ENCODE measurements at places on chromosomes 4 and X.

DNA sequence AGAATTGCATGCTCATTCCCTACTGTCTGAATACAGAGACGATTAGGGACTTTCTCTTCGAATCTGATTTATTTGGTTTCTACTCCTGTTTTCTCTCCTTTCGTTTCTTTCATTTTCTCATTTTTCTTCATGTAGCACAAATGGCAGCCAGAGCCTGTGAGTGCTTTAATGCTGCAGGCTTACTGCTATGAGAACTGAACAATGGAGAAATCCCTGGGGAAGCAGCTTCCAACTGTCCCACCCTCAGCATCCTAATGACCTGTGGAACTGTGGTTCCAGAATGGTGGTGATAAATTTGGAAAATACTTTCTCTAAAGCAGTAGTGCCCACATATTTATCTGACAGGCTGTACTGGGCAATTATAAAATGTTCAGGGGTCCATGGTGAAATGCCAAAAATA lies 930.4 kb downstream of the DMD start:
- no peak overlapping the region for H3K4me3 ChIP-seq
- H3K4me1 ChIP-seq, result no peaks in the 10 kb centered on the region
- H3K36me3 ChIP-seq, result no peaks in the 10 kb centered on the region
- DNase-seq, result no peak
- H3K27ac ChIP-seq, result no peak overlapping the region

GRCh38 chr4:168960716-168961115 lies 49.3 kb downstream of the CBR4 start:
- no peaks in the 10 kb centered on the region for H3K36me3 ChIP-seq
- H3K4me1 ChIP-seq, result no peaks in the 10 kb centered on the region
- no peaks in the 10 kb centered on the region for H3K27me3 ChIP-seq
- H3K27ac ChIP-seq, result no peak overlapping the region
- H3K4me3 ChIP-seq, result no peak overlapping the region

- H3K27ac ChIP-seq, result no peak overlapping the region
- no peaks in the 10 kb centered on the region for H3K36me3 ChIP-seq
- no peak overlapping the region for H3K4me3 ChIP-seq
- peaks cover 88% of the 10 kb centered on the region for H3K27me3 ChIP-seq
Observed at GRCh38 chr4:84500386-84501201, 1.5 kb upstream of the NKX6-1 start.

- H3K27ac ChIP-seq, result no peak overlapping the region
- no peak overlapping the region for H3K4me3 ChIP-seq
- H3K27me3 ChIP-seq, result no peaks in the 10 kb centered on the region
- peaks cover 20% of the 10 kb centered on the region for H3K36me3 ChIP-seq
- no peaks in the 10 kb centered on the region for H3K4me1 ChIP-seq
Observed at GRCh38 chr4:53479736-53480525, 102.5 kb downstream of the FIP1L1 start.

DNA sequence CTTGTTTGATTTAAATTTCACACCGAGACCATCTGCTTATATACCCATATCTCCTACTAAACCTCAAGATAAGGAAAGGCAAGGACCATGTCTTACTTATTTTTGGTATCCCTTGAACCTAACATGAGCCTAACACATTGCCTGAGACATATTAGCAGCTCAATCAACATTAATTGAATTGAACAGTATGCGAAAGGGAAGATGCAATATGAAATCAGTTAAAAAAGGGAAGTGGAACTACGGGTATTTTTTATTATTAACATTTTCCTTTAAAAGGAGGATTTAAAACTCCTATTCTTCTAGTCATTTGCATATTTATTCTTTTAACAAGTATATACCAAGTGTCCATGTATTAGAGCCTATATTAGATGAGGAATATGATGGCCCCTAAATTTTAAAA lies 197.0 kb downstream of the CAMK2D start:
- no peak for DNase-seq
- no peaks in the 10 kb centered on the region for H3K27me3 ChIP-seq
- H3K4me1 ChIP-seq, result no peaks in the 10 kb centered on the region
- H3K4me3 ChIP-seq, result no peak overlapping the region
- no peak overlapping the region for H3K27ac ChIP-seq

- no peak overlapping the region for H3K4me3 ChIP-seq
- DNase-seq, result no peak
- no peak overlapping the region for H3K27ac ChIP-seq
- H3K27me3 ChIP-seq, result no peaks in the 10 kb centered on the region
- no peaks in the 10 kb centered on the region for H3K4me1 ChIP-seq
- H3K36me3 ChIP-seq, result no peaks in the 10 kb centered on the region
Observed at GRCh38 chrX:71989768-71990426, 79.3 kb downstream of the NHSL2 start.

DNA sequence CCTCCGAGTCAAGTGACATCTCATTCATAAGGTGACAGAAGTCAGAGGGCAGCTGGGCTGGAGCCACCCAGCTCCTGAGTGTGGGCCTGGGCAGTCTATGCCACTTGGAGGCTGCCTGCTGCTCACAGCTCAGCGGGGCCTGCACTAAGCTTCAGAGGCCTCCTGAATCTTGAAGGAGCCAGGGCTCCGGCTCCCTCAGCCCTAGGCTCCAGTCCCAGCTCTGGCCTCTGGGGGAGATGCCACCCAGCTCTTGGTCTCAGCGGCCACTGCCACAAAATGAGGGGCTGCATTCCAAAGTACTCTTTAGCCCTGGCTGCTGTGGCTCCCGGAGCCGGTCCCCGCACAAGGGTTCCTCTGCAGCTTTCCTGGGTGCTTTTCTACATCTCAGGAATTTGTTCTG lies 32.7 kb upstream of the PSAPL1 start:
- no peaks in the 10 kb centered on the region for H3K36me3 ChIP-seq
- no peak overlapping the region for H3K27ac ChIP-seq
- no peak for DNase-seq
- peaks cover 5% of the 10 kb centered on the region for H3K4me1 ChIP-seq
- H3K27me3 ChIP-seq, result no peaks in the 10 kb centered on the region
- no peak overlapping the region for H3K4me3 ChIP-seq

- H3K27me3 ChIP-seq, result no peaks in the 10 kb centered on the region
- H3K27ac ChIP-seq, result no peak overlapping the region
- no peak for DNase-seq
Observed at GRCh38 chr4:108370291-108371141, 201.8 kb upstream of the LEF1 start.

DNA sequence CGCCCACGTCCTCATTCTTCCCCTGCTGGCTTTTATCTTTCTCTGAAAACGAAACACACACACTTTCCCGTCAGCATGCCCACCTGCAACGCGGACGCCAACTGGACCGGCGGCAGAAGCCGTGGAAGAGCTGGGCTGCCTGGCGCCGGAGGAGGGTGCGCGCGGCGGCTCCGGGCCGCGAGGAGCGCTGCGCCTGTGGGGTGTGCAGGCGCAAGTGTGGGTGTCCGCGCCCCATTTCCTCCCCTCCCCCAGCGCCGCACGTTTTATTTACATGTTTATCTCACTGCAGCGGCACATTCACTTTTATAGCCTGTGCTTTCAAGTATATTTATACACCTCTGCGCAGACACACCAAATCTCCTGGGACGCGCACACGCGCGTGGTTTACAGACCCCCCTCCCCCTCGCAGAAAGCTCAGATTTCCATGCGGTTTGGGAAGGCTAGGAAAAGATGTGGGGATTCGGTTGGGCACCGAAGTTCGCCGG lies 1.5 kb downstream of the PITX2 start:
- no peaks in the 10 kb centered on the region for H3K27me3 ChIP-seq
- peak overlapping the region; percentile 66 for H3K27ac ChIP-seq
- DNase-seq, result peak; percentile 68
- H3K4me1 ChIP-seq, result no peaks in the 10 kb centered on the region

GRCh38 chr4:121960818-121961217 lies 9.0 kb upstream of the TRPC3 start:
- no peaks in the 10 kb centered on the region for H3K36me3 ChIP-seq
- H3K4me3 ChIP-seq, result no peak overlapping the region
- no peaks in the 10 kb centered on the region for H3K4me1 ChIP-seq
- DNase-seq, result no peak
- H3K27ac ChIP-seq, result no peak overlapping the region
- H3K27me3 ChIP-seq, result no peaks in the 10 kb centered on the region

DNA sequence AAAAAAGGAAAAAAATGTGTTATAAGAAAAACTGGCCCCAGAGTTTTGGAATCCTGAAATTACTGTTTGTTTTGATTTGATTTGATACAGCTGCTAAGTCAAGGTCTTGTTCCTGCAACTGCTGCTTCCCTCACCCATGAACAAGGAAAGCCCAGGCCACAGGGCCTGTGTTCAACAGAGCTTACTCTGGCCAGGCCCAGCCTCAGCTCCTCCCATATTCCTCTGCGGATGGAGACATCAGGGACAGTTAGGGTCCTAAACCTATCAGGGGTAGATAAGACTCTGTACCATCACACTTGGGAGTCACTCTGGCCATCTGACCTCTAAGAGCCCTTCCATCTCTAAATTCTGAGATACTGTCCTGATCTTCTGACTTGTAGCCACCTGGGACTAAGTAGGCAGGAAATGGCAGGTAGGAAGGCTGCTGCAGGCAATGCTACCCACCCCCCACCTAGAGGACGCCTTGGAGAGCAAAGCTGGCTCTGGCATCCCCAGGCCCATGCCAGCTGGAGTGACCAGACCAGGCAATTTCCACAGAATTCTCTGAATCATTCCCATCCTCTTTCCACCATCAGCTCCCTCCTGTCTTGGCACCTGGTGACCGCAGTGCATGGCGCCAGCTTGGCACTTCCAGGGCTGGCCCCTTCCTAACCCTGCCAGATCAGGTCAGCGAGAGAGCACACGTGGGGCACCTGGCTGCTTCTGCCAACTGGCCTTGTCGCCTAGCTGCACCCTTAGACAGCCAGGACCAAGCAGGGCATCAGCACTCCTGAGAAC lies 58.0 kb upstream of the TMEM33 start:
- H3K27me3 ChIP-seq, result peaks cover 21% of the 10 kb centered on the region
- H3K4me3 ChIP-seq, result no peak overlapping the region
- H3K4me1 ChIP-seq, result no peaks in the 10 kb centered on the region

DNA sequence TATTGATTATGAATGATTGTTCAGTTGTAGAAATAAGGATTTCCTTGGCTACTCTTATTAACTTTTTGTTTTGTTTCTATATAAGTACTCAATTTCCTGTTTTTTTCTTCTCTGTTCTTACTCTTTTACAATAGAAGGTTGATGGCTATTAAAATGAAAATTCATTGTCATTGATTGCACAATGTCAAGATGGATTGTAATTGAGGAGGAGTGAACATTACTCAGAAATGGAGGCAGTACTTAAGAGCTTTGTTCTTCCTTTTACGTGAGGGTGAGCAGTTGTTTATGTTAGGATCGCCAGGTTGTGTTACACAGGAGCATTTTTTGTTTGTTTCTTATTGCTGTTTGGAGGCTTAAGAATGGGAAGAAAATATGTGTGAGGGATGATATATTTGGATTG lies 2062.4 kb downstream of the ARAP2 start:
- no peaks in the 10 kb centered on the region for H3K27me3 ChIP-seq
- no peak for DNase-seq
- no peak overlapping the region for H3K4me3 ChIP-seq
- no peaks in the 10 kb centered on the region for H3K36me3 ChIP-seq
- H3K4me1 ChIP-seq, result no peaks in the 10 kb centered on the region
- H3K27ac ChIP-seq, result no peak overlapping the region
